Putamen (tissue), 1 donor: ENCODE measurements at places on chromosomes 2 and 18.
A peak's percentile ranks its signal among the peaks of the same experiment; 100 is the strongest.

DNA sequence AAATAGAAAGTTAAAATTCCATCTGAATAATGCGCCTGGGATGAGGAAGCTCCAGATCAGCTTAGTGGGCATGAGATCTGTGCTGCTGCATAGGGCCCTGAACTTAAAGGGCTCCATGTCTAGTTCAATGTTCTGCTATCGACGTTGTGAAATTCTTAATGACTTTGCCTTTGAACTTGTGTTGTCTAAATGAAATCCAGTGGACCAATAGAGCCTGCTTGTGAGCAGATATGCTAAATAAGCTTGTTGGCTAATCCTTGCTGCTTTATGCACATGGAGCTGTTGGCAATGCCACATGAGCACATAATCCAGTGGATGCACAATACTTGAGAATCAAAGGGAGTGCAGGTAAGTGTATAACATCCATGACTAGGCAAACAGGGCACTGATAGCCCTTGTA, 228.6 kb downstream of the TNS1 start:
- no peak for DNase-seq

- peak; percentile 45 for DNase-seq
Measured at GRCh38 chr18:36296650-36297416, 680 bp upstream of the FHOD3 start.

- no peak for DNase-seq
Measured at GRCh38 chr2:26363323-26363722, 16.7 kb upstream of the ADGRF3 start.

DNA sequence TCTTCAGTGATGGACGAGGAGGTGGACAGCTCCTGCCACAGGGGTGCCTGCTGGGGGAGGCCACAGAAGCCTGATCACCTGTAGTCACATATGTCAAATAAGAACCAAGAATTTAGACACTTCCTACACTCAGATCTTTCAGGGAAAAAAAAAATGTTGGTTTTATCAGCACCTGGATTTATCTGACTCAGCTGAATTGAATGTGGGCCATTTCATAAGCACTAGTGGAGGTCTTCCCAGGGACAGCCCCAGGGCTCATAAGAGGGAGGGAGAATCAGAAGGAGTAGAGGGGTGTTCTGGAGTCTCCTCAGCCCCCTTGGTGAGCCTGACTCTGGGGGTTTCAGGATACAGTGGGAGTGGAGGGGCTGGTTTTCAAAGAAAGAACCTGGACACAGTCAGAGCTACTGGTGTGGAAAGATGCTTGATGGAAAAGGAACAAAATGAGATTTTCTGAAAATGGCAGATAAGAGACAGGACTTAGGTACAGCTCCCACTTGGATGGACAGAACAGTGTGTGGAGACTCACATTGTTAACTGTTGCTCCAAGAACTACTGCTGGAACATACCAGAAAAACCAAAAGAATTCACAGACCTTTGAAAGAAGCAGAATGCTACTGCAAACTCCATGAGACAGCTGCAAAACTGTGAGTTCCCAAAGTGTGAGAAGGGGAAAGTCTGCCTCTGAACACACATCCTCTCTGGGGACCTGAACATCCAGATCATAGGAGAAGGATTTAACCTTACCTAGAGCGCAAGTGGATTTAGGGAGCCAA, 45.4 kb downstream of the LCT start:
- no peak for DNase-seq

GRCh38 chr2:143955401-143956065, 564.4 kb downstream of the ZEB2 start:
- no peak for DNase-seq

DNA sequence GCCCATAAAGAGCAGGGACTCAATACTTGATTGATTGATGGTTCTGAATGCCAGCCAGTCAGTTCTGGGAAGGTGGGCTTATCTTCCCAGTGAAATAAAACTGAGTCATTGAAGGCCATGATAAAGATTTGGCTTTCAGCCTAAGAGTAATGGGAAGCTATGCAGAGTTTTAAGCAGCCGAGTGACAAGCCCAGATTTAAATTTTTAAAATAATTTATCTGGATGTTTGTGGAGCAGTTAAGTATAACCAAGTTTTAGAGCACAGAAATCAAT, 122.8 kb downstream of the RAPGEF4 start:
- DNase-seq = no peak

DNA sequence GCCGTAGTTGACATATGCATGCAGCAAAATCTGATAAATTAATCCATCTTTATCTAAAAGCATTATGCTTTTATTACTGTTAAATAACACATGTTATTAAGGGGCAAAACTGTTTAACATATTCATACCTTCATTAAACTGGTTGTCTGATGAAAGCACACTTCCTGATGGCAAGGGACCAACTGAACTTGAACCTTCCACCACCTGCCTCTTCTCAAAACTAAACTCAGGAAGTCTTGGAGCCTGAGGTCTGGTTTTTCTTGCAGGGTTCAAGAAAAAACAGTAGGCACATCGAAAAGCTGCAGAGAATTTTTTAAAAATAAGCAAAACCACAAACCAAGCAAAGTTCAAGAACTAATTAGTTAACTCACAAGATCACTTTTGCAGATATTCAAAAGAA, 64.9 kb downstream of the LNPK start:
- no peak for DNase-seq

- no peak for DNase-seq
Measured at GRCh38 chr2:174561972-174562370, 35.6 kb downstream of the WIPF1 start.

GRCh38 chr2:219864154-219864553, 236.7 kb downstream of the SLC4A3 start:
- no peak for DNase-seq

DNA sequence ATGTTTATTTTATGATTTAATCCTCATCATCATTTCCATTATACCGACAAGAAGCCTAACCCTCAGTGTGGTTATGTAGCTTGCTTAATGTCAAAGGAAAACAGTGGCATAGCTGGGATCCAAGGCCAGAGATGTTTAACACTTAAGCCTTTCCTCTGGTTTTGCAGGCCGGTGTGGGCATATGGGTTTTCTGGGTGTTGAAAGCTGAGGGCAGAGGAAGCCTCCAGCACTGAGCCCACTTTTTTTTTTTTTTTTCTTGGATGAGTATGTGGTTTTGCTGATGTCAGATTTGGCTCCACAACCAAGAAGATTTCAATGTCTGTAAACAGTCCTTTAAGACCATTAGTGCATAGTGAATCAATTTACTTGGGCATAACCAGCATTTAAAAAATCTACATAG, 41.3 kb downstream of the LHCGR start:
- no peak for DNase-seq

DNA sequence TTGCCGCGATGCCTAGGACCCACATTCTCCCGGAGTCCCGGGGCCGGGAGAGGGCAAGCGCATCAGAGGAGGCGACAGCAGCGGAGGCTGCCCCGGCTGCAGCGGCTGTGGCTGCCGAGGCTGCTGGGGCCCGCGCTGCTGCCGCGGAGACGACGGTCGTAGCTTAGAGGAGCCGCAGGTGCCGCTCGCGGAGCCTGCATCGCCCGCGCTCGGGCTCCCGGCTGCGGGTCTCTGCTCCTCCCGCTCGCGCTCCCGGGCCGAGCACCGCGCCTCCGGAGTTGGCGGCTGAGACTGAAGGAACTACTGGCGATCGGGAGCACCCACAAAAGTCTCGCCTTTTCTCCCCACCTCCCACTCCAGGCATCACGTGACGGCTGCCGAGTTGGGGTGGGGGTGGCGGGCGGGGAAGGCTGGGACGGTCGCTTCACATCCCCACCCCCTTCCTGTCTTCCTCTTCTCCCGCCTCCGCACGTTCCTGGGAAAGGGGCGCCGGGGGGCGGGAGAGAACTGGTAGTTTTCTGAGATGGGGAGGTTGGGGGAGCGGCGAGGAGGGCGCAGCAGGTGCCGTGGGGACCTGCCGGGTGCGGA, at the start of gene LYPD1:
Gene LYPD1, minus strand, starts transcription at position 298 of the 588 bp plus-strand sequence. Its CDS starts 273 bp downstream, at position 25.
- no peak for DNase-seq

DNA sequence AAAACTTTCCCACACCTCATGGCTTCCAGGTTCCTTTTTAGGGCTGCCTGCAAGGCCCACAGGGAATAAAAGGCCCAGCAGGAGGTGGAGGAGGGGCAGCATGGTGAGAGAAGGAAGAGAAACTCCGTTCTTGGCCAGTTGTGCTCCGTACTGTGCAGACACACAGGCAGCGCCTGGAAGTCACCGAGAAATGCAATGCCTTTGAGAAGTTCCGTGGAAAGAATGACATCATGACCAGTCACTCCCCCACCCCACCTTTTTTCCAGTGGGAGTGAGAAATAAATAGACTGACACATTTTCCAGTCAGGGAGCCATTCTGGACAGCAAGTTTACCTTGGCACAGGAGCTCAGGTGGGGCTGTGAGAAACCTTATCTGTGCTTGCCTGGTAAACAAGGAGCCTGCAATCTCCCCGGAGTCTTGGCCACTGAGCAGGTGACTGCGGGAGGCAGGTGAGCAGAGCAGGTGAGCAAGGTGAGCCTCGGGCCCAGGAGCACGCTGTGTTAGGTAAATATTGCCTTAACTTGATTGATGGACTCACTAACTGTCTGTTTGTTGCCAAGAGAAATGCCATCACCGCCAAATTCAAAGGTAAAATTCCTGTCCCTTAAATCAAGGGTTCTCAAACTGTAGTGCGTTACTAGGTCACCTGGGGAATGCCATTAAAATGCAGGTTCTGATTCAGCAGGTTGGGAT, 13.5 kb upstream of the LBH start:
- no peak for DNase-seq

GRCh38 chr2:123606631-123607030, 418.5 kb upstream of the CNTNAP5 start:
- no peak for DNase-seq

GRCh38 chr2:131543385-131543891, 15.8 kb downstream of the CCDC74A start:
- no peak for DNase-seq

DNA sequence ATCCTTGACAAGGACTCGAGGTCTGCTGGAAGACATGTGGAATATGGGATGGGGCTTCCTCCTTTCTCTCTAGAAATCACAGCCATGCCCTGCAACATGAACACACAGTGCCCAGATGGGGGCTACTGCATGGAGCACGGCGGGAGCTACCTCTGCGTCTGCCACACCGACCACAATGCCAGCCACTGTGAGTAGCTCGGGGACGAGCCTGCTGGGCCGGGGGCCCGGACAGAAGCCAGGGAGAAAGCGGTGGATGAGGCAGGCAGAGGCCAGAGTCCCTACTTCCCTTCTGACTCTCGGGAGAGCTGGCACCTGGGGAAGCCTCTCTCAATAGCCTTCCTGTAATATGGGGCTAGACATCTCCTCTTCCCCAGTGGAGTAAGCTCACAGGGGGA, 50.5 kb downstream of the SNED1 start:
- no peak for DNase-seq

DNA sequence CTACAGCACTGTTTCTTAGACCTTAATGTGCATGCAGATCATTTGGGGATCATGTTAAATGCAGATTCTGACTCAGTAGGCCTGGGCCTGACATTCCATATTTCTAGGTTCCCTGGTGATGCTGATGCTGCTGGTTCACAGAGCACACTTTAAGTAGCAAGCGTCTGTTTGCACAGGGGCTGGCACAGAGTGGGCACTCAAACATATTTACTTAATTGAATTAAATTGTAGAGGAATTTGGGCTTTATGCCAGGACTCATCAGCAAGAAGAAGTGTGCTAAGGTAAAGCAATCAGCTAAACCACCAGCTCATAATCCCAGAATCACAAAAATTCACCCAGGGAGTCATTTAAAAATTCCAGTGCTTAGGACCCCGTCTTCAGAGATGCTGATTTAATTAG, 25.1 kb upstream of the INPP4A start:
- DNase-seq = no peak

DNA sequence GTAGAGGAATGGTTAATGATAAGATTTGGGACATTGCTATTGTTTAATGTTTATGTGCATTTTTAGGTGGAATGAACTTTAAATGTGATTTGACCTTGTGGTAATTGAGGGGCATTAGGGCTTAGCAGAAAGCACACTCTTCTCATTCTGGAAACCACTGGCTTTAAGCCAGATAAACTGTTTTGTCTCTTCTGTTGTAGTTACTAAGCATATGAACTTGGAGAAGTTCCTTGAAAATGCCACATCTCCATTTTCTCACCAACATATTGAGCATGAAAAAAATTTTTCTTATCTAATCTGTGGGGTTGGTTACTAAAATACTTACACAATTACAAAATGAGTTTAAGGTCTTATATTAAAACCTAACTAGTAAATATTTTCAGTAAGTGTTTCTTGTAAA, 70.8 kb upstream of the FSHR start:
- DNase-seq = no peak

DNA sequence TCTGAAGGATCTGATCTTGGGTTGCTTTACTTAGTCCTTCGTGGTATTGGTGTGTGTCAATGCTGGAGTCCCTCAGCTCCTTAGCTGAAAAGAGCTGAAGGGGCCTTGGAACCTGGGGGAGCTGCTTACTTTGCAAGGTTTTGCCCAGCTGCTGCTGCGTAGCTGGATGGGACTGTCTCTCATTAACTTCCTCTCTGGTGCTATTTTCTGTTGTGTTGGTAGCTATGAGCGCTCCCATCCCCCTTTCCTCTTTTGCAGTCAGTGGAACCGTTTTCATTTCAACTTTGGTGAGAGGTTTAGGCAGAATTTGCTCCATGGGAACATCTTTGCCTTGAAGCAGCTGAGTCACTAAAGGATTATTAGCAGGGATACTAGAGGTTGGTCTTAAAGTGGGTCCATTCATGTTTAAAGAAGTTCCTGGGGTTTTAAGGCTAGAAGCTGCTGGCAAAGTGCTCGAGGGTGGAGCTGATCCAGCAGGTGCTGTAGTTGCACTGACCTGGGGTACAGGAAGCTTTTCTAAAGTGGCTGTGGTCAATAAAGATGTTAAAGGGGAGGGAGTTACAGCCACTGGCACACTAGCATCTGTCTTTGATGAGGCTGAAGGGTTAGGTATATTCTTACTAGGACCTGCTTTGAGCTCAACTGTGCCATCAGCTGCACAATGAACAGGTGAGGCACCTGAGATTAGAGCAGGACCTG, 69.9 kb upstream of the DTNB start:
- no peak for DNase-seq

DNA sequence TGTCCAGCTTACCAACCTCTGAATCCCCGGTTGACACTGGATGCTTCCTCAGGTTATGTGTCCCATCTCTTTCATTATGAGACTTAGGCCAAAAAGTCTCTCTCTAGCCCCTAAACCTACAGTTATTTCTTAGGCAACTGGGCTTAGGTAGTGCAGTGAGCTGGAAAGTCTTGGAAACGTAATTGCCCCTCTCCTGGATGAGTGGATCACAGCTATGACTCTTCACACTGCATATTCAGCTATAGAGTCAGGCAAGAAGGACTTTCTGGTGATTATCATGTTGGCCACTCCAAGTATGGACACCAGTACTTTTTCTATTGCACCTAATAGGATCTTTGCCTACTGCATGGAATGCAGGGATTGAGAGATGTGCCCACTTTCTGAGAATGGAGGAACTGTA, 458.3 kb upstream of the CELF4 start:
- no peak for DNase-seq

GRCh38 chr2:238988752-238989151, 140.9 kb downstream of the TWIST2 start:
- DNase-seq = no peak

GRCh38 chr2:145194673-145195072, 674.8 kb upstream of the ZEB2 start:
- DNase-seq = no peak

DNA sequence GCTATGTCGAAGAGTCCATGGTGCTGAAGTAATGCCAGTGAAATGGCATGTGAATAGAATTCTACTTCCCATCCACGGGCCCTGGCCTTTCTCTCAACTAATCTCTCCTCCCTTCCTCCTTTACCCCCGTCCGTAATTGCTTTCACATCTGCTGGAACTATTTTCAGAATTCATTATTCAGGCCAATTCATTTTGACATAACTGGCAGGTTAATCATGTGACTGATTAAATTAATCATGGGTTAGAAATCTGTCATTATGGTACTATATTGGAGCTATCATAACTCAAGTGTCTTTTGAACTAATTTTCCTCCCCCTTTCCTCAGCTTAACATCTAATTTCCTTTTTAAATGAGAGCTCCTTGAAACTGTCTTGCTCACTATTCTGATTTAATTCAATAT, 66.9 kb downstream of the ZDBF2 start:
- DNase-seq = peak; percentile 9
